Mesothelial cell of epicardium (in vitro differentiated cells): ENCODE measurements at places on chromosomes 11 and 22. TPM values are rescaled to one million over a fixed set of nuclear protein-coding genes. Genes with fewer than 3 reads are reported as not detected.

Gene EMID1
- 15.7 to 18.1 TPM (median 17.6 TPM) in 3 replicates for total RNA-seq

- H3K4me3 ChIP-seq = no peak overlapping the region
- DNase-seq = no peak
- H3K27ac ChIP-seq = no peak overlapping the region
- H3K27me3 ChIP-seq = peaks cover 2% of the 10 kb centered on the region
These were observed 25.6 kb upstream of the CD5 start for GRCh38 chr11:61076506-61077304.

Gene LGR4
- total RNA-seq = 26.8 to 28.2 TPM (median 27.5 TPM) in 3 replicates

Gene ACRV1
- total RNA-seq = 0.25 TPM in 1 of 3 replicates, not detected in the others

DNA sequence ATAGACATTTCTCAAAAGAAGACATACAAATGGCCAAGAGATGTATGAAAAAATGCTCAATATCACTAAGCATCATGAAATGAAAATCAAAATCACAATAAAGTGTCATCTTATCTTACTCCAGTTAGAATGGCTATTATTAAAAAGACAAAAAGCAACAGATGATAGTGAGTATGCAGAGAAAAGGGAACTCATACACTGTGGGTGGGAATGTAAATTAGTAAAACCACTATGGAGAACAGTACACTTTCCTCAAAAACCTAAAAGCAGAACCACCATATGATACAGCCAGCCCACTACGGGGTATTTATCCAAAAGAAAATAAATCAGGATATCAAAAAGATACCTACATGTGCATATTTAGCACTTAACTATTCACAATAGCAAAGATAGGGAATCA, 700.0 kb upstream of the ANO5 start:
- no peak overlapping the region for H3K27ac ChIP-seq
- no peaks in the 10 kb centered on the region for H3K36me3 ChIP-seq
- no peaks in the 10 kb centered on the region for H3K4me1 ChIP-seq

Gene DRICH1
- 0.31 to 0.68 TPM (median 0.65 TPM) in 3 replicates for total RNA-seq

Gene ALDH3B1
- total RNA-seq = 1.4 to 1.8 TPM (median 1.7 TPM) in 3 replicates

- no peak overlapping the region for H3K27ac ChIP-seq
- no peak overlapping the region for H3K4me3 ChIP-seq
- DNase-seq = no peak
These were observed 89.8 kb upstream of the LIN7C start for GRCh38 chr11:27596388-27596787.

DNA sequence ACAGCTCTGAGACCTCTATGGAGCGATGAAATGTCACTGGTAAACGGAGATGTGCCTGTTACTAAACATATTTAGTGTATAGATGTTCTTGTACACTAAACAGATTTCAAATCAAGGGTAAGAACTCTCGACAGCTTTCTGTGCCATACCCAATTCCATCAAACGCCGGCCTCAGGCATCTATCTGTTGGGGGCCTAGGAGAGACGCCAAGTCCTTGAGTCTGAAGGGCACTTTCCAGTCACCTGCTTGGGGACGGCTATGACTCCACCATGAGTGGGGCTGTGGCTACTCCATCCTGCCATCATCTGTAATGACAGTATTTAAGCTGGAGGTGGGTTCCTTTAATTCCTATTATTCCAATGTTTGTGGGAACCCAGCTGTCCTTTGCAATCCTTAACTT, 87.8 kb downstream of the SHANK2 start:
- H3K27me3 ChIP-seq = no peaks in the 10 kb centered on the region
- H3K27ac ChIP-seq = no peak overlapping the region
- no peak for DNase-seq
- no peaks in the 10 kb centered on the region for H3K36me3 ChIP-seq
- H3K4me3 ChIP-seq = no peak overlapping the region

Gene BDNF
- 7.1 to 8.5 TPM (median 7.9 TPM) in 3 replicates for total RNA-seq

DNA sequence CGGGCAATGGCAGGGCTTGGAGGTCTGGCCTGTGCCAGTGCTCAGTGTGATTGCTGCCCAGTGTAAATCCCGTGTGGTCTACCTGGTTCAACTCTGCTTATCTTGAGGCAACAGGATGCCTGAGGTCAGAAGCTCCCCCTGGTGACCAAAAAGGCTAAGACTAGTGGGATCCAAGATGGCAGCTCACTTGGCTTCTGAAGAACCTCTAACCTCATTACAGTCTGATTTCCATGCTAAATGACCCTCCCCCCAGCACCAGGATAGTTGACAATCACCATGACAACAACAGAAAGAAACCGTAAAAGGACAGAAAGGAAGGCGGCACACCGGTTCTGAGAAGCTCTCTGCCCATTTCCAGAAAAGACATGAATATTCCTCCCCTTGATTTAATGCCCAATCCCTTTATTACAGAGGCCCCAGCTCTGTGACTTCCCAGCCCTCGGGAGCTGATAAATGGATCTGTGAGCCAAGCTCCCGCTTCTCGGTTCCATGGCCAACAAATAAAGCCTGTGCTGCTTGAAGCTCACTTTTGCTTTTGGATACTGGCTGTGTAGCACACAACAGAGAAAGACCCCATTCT, 398.4 kb downstream of the CTTN start:
- no peak overlapping the region for H3K27ac ChIP-seq
- peaks cover 1% of the 10 kb centered on the region for H3K27me3 ChIP-seq
- H3K36me3 ChIP-seq = peaks cover 4% of the 10 kb centered on the region

Gene VPREB1
- total RNA-seq = not detected in 3 replicates

GRCh38 chr11:100905684-100906083, 218.6 kb downstream of the ARHGAP42 start:
- H3K4me1 ChIP-seq = no peaks in the 10 kb centered on the region
- H3K27ac ChIP-seq = no peak overlapping the region
- H3K36me3 ChIP-seq = peaks cover 3% of the 10 kb centered on the region
- DNase-seq = no peak

DNA sequence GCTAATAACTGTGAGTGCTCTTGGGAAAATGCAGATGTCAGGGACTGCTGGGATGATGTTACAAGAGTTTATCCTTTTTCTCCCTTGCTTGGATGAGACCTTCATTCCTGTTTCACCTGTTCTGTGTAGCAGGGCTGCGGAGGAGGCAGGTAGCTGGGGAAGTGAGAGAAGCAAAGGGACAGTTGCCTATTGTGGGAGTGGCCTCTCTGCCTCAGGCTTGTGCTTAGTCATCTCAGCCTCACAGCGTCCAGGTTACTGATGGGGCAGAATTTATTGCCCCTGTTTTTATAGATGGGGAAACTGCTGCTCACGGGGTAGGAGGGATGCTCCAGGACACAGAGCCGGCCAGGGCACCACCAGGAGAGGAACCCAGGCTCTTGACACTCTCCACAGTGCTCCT, 1.7 kb downstream of the STX3 start:
- peaks cover 26% of the 10 kb centered on the region for H3K4me1 ChIP-seq
- H3K27ac ChIP-seq = no peak overlapping the region
- no peaks in the 10 kb centered on the region for H3K36me3 ChIP-seq
- no peak for DNase-seq
- no peaks in the 10 kb centered on the region for H3K27me3 ChIP-seq

DNA sequence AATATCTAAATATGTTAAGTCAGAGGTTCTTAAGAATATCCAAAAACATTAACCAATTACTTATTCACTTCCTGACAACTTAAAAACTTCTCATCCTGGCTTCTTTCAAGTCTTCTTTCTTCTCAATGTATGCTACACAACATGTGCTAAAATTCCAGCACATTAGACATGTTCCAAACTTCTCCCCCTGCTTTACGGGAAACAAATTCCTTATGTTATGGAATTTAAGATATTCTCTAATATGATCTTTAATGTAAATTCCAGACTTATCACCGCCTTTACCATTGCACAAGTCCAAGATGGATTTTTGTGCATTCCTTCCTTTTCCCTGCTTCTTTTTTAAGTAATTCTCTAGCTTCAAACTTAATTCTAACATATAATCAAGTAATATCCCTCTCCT, 964.5 kb upstream of the CHORDC1 start:
- H3K4me3 ChIP-seq = no peak overlapping the region
- no peaks in the 10 kb centered on the region for H3K27me3 ChIP-seq
- peak overlapping the region; percentile 11 for H3K27ac ChIP-seq
- H3K4me1 ChIP-seq = peaks cover 22% of the 10 kb centered on the region

DNA sequence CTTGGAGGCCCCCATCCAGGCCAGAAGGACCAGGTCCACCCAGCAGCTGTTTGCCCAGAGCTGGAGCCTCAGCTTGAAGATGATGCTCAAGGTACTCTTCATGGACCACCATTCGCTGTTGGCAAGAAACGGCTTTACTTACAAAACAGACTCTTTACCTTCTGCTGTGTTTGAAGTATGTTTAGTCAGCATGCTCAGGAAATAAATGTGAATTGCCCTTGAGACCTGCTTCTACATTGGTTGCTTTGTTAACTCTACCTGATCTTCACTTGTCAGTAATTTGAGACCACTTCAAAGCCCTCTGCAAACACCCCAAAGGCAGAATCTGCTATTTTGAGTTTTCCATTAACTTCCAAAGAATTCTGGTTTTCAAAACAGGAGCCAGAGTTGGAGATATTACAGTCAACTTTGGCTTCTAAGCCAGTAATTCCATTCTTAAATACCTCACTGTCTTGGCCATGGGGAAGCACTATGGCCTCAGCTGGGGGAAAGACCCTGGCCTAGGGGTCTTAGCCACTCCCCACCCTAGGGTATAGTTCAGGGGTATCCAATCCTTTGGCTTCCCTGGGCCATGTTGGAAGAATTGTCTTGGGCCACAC, 2.7 kb downstream of the UQCR10 start:
- peak overlapping the region; percentile 26 for H3K4me3 ChIP-seq
- peaks cover 24% of the 10 kb centered on the region for H3K4me1 ChIP-seq
- no peak overlapping the region for H3K27ac ChIP-seq
- H3K27me3 ChIP-seq = no peaks in the 10 kb centered on the region

- no peak for DNase-seq
- H3K4me3 ChIP-seq = no peak overlapping the region
- peaks cover 4% of the 10 kb centered on the region for H3K27me3 ChIP-seq
- H3K27ac ChIP-seq = no peak overlapping the region
These were observed 163.8 kb upstream of the BDNF start for GRCh38 chr11:27864091-27864491.

GRCh38 chr22:22342697-22343580, 98.4 kb downstream of the VPREB1 start:
- H3K27ac ChIP-seq = no peak overlapping the region
- no peaks in the 10 kb centered on the region for H3K36me3 ChIP-seq
- no peak overlapping the region for H3K4me3 ChIP-seq
- H3K27me3 ChIP-seq = peaks cover 60% of the 10 kb centered on the region
- H3K4me1 ChIP-seq = no peaks in the 10 kb centered on the region

- DNase-seq = no peak
- H3K36me3 ChIP-seq = no peaks in the 10 kb centered on the region
- peak overlapping the region; percentile 85 for H3K27ac ChIP-seq
- peaks cover 33% of the 10 kb centered on the region for H3K4me1 ChIP-seq
- peaks cover 7% of the 10 kb centered on the region for H3K27me3 ChIP-seq
These were observed 1.1 kb downstream of the CBX6 start for GRCh38 chr22:38870791-38871359.

Gene AP5B1
- total RNA-seq = 23.3 to 24.9 TPM (median 24.3 TPM) in 3 replicates

GRCh38 chr11:116504541-116505297, 268.1 kb downstream of the BUD13 start:
- no peak overlapping the region for H3K4me3 ChIP-seq
- H3K36me3 ChIP-seq = no peaks in the 10 kb centered on the region
- peaks cover 78% of the 10 kb centered on the region for H3K27me3 ChIP-seq
- no peak for DNase-seq
- peaks cover 27% of the 10 kb centered on the region for H3K4me1 ChIP-seq
- no peak overlapping the region for H3K27ac ChIP-seq

Gene APOA4
- total RNA-seq = not detected in 3 replicates

DNA sequence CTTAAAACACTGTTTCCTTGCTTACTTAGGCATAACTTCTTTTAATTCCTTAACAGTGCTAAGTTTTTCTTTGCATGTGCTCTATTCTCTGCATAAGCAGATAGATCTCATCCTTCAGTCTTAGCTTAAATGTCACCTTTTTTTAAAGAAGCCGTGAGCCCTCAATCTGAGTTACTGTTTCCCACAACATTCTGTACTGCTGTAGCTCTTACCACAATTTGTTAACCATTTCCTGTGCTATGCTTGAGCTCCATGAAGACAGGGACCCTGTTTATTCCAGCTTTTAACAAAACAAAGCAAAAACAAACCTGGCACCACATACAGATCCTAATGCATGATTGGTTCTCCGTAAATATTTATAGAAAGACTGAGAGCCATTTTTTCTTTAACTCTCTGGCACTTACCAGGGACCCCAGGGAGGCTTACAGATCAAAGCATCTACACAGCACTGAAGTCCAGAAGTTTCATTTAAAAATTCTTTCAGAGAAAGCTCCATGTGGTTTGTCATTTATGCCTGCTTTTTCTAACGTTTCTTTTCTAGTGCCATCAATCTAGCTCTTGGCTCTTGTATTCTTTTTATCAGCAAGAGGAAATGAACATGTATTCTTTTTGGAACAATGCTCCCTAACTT, 74.9 kb downstream of the DYNC2H1 start:
- peaks cover 2% of the 10 kb centered on the region for H3K36me3 ChIP-seq
- H3K4me3 ChIP-seq = no peak overlapping the region
- H3K27me3 ChIP-seq = no peaks in the 10 kb centered on the region
- no peak overlapping the region for H3K27ac ChIP-seq
- peaks cover 14% of the 10 kb centered on the region for H3K4me1 ChIP-seq
- no peak for DNase-seq

DNA sequence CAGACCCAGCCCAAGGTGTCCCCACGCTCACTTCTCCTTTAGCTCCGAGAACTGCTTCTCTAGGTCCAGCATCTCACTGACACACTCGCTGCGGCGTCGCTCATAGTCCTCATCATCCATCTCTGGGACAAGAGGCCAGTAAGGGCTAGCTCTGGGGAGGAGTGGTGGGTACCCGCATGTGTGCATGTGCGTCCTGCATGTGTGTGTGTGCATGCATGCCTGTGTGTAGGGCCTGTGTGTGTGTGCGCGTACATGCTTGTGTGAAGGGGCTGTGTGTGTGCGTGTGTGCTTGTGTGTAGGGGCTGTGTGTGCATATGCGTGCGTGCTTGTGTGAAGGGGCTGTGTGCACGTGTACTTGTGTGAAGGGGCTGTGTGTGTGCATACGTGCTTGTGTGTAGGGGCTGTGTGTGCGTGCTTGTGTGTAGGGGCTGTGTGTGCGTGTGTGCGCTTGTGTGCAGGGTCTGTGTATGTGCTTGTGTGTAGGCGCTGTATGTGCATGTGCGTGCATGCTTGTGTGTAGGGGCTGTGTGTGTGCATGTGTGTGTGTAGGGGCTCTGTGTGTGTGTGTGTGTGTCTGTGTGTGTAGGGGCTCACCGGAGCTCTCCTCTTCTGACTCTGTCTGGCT, 3.3 kb downstream of the BRMS1 start:
- H3K27me3 ChIP-seq = no peaks in the 10 kb centered on the region
- H3K27ac ChIP-seq = no peak overlapping the region
- no peak overlapping the region for H3K4me3 ChIP-seq
- peaks cover 2% of the 10 kb centered on the region for H3K36me3 ChIP-seq
- DNase-seq = no peak
- H3K4me1 ChIP-seq = peaks cover 34% of the 10 kb centered on the region

Gene SAMM50
- 44.1 to 44.9 TPM (median 44.8 TPM) in 3 replicates for total RNA-seq
